Esophagus squamous epithelium (tissue), 5 donors: ENCODE measurements at places on chromosomes 5 and 9.

GRCh38 chr5:109917154-109917546 lies 227.4 kb downstream of the MAN2A1 start:
- no peak for DNase-seq

- no peak for DNase-seq
Measured at GRCh38 chr5:156543348-156544145, 216.6 kb downstream of the SGCD start.

DNA sequence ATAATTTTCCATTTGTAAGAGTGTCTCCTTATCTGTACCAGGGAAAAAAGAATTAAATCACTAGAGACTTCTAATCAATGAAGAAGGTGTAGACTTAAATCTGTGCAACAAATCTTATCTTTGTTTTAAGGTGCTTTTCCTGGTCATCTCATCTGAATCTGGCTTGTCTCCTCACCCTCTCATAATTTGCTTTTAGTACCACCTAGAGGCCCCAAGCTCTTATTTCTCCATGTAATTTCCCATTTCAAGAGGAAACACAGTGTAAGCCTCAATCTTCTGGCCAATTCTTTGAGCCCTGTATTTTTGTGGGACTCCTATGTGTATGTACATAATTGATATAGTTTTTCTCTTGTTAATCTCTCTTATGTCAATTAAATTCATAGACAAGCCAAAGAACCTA lies 1975.3 kb upstream of the CDH6 start:
- DNase-seq = no peak

- DNase-seq = no peak
Measured at GRCh38 chr5:62780230-62780629, 201.6 kb downstream of the LRRC70 start.

DNA sequence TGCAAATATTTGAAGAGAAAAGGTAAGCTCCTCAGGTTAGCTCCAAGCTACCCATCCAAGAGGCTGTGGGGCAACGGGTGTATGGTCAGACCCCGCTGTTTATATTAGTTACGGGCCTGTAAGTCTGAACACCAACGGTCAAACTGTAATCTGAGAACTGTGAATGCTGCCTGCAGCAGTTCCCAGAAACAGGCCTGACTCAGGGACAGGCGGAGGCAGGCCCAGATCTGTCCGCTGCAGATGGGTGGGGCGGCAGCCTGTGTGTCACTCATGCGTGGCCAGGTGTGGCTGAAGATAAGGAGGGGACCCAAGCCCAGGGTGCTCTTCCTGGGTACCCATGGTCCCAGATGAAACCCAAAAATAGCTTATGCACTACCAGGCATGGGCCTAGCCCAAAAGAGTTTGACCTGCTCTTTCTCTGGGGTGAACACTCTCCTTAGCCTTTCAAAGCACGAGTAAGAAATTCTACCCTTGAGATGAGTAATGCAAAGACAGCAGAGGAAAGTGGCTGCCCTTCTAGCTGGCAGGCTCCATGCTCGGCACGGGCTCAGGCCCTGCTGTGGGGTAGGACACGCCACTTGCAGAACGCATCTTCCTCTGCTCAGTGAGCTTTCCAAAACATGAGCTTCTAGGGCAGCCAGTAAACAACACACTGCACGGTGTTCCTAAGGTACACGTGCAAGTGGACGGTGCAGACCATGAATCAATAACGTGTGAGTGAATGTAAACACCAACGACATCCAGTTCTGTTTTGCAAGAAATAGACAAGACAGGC lies 9.1 kb downstream of the UBAC1 start:
- no peak for DNase-seq

GRCh38 chr9:9914174-9914573 lies 698.6 kb downstream of the PTPRD start:
- DNase-seq = no peak

DNA sequence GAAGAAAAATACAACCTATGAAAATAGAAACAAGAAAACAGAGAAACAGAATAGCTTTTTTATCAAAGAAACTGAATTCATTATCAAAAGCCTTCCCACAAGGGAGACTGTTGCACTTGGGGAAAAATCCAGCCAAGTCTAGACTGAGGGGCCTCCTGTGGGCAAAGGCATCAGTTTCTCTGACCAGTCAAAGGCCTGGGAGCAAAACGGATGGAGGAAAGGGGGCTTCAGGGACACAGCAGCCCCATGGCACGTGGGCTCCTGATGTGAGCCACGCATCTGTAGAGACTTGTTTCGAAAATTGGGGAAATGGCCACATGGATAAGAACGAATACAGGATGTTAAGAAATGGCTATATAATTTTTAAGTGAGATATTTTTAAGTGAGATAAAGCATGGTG lies 21.1 kb downstream of the ZDHHC11B start:
- no peak for DNase-seq

DNA sequence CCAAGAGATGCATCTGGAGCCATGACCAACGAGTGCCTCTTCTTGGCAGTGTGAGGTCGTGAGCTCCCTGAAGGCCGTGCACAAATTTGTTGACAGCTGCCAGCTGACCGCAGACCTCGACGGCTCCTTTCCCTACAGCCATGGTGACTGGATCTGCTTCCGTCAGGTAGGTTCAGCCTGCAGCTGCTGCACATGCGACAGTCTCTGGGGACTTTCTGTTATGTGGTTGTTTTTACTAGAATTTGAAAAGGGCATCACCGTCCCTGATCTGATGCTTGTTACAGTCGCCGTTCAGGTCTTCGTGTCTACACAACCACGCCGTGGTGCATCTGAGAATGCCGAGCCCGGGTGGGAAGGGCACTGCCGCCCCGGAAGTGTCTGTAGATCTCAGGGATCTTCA lies 36.5 kb upstream of the LRRC14B start:
- DNase-seq = no peak

GRCh38 chr5:33934176-33934575 lies 2.0 kb upstream of the RXFP3 start:
- DNase-seq = no peak

GRCh38 chr9:126386088-126386487 lies 59.5 kb downstream of the MVB12B start:
- DNase-seq = no peak

- DNase-seq = no peak
Measured at GRCh38 chr5:169914766-169915165, 65.5 kb downstream of the INSYN2B start.

- DNase-seq = no peak
Measured at GRCh38 chr9:134391319-134392231, 65.3 kb downstream of the RXRA start.

- no peak for DNase-seq
Measured at GRCh38 chr5:143459433-143459832, 55.9 kb upstream of the NR3C1 start.

DNA sequence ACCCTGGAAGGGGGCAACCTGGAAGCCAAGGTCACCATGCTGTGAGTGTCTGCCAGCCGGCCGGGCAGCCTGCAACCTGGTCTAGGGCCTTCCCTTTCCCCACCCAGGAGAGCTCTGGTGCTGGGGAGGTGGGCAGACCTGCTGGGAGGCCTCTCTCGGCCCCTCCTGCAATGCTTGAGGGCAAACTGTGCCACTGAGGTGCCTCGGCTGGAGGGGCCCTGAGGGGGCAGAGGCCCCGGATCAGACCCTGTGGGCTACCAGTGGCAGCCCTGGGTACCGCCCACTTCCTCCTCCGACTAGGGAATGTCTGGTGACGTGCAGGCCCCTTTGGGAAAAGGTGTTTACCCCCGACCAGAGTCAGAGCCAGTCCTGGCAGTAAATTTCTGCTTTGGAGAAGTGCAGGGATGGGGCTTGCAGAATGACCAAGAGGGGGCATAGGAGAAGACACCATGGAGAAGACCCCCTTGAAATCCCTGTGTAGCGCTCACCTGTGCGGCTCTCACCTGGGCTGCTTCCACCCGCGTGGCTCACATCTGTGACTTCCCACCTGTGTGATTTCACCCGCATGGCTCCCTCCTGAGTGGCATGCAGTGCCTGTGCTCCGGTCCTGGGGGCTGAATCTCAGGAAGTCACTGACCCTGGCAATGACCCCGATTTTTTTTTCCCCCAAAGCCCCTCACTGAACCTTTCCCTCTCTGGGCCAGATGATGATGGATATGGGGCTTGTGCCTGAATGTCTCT lies 1.1 kb downstream of the LCN1 start:
- DNase-seq = no peak

GRCh38 chr5:109410389-109411148 lies 795 bp upstream of the PJA2 start:
- peak; percentile 32 for DNase-seq

DNA sequence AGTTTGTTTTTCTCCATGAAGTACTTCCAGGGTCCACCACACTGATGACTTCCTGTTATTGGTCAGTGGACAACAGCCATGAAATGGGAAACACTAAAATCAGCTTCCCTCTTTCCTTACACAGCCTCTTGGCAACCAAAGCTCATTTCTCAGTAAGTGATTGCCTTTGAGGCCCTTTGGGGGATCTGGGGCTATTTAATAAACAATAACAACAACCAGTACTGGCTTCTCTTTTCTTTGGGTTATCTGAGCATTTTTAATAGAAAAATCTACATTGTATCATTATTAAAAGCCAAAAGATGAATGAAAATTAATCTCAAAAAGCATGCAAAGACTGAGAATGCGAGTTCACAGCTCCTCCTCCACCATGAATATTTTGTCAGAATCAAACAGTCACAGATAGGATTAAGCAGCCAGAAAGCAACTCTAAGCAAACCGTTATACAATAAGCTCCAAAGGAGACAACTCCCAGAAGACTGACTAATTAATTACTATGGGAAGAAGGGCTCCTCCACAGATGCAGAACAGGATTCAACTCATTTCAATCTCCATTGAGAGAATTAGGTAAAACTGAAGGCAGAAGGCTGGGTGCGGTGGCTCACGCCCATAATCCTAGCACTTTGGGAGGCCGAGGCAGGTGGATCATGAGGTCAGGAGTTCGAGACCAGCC lies 68.3 kb downstream of the SERINC5 start:
- no peak for DNase-seq

DNA sequence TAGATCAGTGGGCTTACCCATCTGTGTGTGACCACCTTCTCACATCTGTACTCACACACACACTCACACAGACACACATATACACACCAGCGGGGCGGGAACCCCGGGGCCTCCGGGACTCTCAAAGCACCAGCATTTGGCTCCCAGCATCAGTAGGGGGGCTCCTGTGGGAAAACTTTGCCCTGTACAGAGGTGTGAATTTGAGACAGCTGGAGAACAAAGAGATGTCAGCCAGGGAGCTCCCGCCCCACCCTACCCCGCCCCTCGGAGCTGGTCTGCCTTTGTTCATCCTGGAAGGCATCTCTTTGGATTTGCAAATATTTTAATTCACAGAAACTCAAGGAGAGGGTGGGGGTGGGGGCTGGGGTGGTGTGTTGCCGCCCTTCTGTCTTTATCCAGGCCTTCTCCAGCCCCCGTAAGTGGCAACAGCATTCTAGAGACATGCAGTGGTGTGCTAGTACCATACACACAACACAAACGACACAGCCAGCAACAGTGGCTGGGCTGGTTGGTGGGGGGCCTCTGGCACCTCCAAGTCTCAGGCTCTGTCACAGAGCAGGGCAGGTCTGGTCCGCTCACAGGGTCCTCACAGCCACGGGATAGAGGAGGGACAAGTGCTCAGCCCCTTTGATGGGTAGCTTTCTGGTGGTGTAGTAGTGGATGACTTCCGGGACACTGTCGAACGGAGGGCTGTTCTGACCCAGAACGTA lies 15.5 kb upstream of the SLC25A51 start:
- no peak for DNase-seq

GRCh38 chr9:112764837-112765236 lies 14.3 kb downstream of the SNX30 start:
- no peak for DNase-seq

GRCh38 chr5:30149526-30149925 lies 1044.0 kb upstream of the CDH6 start:
- DNase-seq = no peak

DNA sequence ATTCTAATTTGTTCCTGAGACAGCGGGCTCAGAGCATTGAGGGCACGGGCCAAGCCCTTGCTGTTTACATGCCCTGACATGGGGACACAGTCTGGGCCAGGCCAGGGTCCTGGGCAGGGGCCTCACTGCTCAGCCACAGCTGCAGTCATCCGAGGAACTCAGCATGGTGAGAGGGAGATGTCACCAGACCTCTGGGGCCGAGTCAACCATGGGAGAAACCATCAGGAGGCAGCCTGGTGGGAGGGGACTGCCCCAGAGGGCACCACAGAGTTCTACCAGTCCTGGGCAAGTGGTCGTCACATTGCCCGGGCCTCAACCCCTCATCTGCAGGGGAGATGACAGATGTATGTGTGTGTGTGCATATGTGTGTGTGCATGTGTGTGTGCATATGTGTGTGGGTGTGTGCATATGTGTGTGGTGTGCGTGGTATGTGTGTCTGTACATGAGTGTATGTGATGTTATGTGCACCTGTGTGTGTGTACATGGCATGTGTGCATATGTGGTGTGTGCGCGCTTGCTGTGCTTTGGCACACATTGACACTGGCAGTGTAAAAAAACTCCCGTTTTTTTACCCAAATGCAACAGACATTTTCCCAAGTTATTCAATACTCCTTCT lies 42.4 kb upstream of the TMEM250 start:
- no peak for DNase-seq

- DNase-seq = no peak
Measured at GRCh38 chr9:128429513-128430086, 8.9 kb downstream of the CERCAM start.

GRCh38 chr5:178535299-178536175 lies 54.7 kb downstream of the COL23A1 start:
- DNase-seq = no peak

DNA sequence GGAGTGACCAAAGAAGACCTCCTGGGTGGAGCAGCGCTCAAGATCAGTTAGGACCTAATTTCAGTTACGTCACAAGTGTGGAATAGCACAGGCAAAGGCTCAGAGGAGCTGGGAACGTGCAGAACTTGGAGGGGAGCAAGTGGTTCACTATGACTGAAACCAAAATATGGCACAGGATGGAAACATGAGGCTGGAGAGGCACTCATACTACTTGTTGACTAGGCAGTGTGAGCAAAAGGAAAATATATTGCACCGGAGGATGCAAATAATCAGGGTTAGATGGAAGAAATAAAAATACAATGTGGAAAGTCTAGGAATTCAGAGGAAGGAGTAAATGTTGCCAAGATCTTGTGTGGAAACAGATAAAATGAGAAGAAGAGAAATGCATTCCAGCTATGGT lies 148.3 kb downstream of the DCP2 start:
- DNase-seq = no peak
